ENCODE measurements at places on chromosomes 12 and 14. TPM values are rescaled to one million over a fixed set of nuclear protein-coding genes. Genes with fewer than 3 reads are reported as not detected.

DNA sequence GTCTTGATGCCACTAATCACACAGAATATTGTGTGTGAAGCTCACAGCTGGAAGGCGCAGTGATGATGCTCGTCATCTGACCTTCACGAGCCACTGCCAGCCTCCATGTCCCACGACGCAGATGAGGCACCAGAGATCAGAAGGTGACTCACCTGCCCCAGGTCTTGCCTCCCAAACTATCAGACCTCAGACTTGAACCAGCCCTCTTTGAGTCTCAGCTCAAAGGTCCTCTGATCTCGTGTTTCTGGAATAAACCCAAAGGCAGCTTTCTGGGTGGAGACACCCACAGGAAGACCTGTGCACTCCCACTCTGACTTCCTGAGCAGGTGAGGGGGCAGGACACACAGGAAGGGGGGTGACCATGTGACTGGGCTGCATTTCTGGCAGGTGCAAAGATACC lies 19.6 kb upstream of the CHGA start:
- no peak overlapping the region for H3K4me3 ChIP-seq
- no peaks in the 10 kb centered on the region for H3K4me1 ChIP-seq
- H3K36me3 ChIP-seq = no peaks in the 10 kb centered on the region
- no peak overlapping the region for H3K27ac ChIP-seq

- DNase-seq = no peak
- H3K27ac ChIP-seq = peak overlapping the region; percentile 12
- no peaks in the 10 kb centered on the region for H3K4me1 ChIP-seq
- no peaks in the 10 kb centered on the region for H3K27me3 ChIP-seq
- no peaks in the 10 kb centered on the region for H3K36me3 ChIP-seq
- H3K4me3 ChIP-seq = no peak overlapping the region
Measured at GRCh38 chr12:233615-233968, 19.6 kb upstream of the SLC6A12 start.

DNA sequence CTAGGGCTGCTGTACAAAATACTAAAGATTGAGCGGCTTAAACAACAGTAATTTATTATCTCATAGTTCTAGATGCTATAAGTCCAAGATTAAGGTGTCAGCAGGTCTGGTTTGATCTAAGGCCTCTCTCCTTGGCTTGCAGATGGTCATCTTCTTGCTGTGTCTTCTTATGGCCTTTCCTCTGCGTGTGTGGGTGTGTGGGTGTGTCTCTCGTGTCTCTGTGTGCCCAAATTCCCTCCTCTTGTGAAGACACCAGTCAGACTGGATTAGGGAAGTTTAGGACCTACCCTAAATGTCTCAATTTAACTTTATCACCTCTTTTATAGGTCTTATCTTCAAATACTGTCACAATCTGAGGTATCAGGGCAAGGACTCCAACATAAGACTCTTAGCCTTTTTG lies 28.3 kb downstream of the DDHD1 start:
- no peaks in the 10 kb centered on the region for H3K27me3 ChIP-seq
- H3K4me1 ChIP-seq = no peaks in the 10 kb centered on the region
- H3K27ac ChIP-seq = no peak overlapping the region

ABHD4 gene
- polyA plus RNA-seq = 45.2 TPM

- DNase-seq = no peak
- no peaks in the 10 kb centered on the region for H3K36me3 ChIP-seq
- H3K4me1 ChIP-seq = no peaks in the 10 kb centered on the region
- no peak overlapping the region for H3K27ac ChIP-seq
- no peak overlapping the region for H3K4me3 ChIP-seq
Measured at GRCh38 chr12:96719660-96720362, 187.2 kb upstream of the NEDD1 start.

GRCh38 chr14:96049932-96050331 lies 10.8 kb downstream of the C14orf132 start:
- H3K27ac ChIP-seq = no peak overlapping the region
- no peaks in the 10 kb centered on the region for H3K27me3 ChIP-seq
- H3K4me1 ChIP-seq = no peaks in the 10 kb centered on the region
- H3K36me3 ChIP-seq = no peaks in the 10 kb centered on the region
- H3K4me3 ChIP-seq = no peak overlapping the region

SLC38A4 gene
- polyA plus RNA-seq = 7.4 TPM

DNA sequence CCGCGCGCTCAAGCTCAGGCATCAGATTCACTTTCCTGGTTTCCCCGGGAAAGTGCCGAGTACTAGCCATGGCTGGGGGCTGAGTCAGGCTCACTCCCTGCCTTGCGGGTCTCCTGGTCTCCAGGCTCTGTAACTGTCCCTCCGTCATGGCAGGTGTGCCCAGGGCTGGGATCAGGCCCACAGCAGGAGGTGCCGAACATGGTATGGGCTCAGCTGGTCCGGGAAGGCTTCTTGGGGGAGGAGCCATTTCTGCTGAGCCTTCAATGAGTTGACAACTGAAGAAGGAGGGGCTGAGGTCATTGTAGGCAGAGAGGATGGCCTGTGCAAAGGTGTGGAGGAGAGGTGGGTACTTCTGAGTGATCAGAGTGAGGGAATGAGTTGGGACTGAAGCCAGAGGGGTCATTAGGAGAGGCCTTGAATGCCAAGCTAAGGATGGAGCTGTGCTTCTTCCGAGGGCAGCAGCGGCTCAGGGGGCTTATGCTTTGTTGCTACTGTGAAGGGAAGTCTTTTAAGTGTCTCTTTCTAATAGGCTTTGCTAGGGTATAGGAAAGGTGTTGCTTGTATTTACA lies 769 bp downstream of the EXOC3L4 start:
- peak overlapping the region; percentile 53 for H3K4me3 ChIP-seq
- H3K27me3 ChIP-seq = no peaks in the 10 kb centered on the region
- no peaks in the 10 kb centered on the region for H3K4me1 ChIP-seq
- no peak for DNase-seq
- H3K27ac ChIP-seq = peak overlapping the region; percentile 74

DNA sequence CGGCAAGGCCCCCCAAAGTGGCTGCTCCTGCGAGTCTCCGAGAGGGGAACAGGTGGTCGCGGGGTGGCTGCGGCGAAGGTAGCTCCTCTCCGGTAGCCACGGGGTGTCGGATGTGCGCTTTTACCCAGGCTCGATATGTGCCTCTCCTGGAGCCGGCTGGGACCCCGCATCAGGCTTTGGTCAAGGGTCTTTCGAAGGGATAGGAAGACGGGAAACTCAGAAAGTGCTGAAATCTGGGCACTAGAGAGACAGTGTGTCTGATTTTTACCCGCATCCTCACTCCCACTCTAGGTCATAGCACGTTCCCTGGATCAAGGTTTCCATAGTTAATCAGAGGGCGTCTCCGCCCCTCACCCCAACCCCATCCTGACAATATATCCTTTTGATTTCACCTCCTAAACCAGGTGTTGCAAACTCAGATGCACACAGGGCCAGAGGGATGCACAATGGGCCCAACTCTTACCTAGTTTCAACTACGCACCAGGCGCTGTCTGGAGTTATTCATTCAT lies 156.9 kb downstream of the PTPN11 start:
- H3K36me3 ChIP-seq = no peaks in the 10 kb centered on the region
- no peaks in the 10 kb centered on the region for H3K4me1 ChIP-seq
- no peak for DNase-seq

GRCh38 chr12:113048716-113049127 lies 7.8 kb upstream of the DTX1 start:
- peak; percentile 72 for DNase-seq
- no peak overlapping the region for H3K4me3 ChIP-seq
- H3K36me3 ChIP-seq = no peaks in the 10 kb centered on the region
- no peak overlapping the region for H3K27ac ChIP-seq
- no peaks in the 10 kb centered on the region for H3K27me3 ChIP-seq

- H3K27ac ChIP-seq = no peak overlapping the region
- no peaks in the 10 kb centered on the region for H3K27me3 ChIP-seq
- no peak for DNase-seq
Measured at GRCh38 chr12:93059925-93060665, 131.0 kb upstream of the EEA1 start.

RASSF9 gene
- polyA plus RNA-seq = 1.0 TPM

GDF11 gene
- polyA plus RNA-seq = 3.4 TPM

DNA sequence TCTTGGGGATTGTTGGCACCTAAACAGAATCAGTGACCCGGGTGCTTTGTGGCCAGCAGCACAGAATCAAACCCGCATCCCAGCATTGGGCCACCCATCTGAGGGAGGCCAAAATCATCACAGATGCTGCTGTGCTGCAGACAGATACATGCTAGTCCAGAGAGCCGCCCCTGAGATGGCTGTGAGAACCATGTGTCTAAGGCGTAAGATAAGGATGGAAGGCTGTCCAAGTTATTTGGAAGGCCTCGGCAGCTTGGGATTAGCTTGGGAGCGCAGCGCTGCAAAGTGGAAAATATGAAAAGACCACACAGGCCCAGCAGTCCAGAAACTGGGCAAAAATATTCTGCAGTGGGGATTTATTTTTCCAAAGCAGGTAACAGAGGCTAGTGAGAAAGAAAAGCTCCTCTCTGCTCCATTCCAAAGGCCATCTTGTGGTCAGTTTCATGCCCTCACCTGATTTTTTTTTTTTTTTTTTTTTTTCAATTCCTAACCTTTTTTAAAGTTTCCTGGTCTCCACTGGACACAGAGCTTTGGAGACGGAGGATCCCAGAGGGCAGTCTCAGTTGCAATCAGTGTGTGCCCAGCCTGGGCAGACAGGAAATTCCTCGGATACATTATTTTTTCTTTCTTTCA lies 178.9 kb upstream of the BCL2L14 start:
- H3K27me3 ChIP-seq = no peaks in the 10 kb centered on the region
- no peak overlapping the region for H3K27ac ChIP-seq
- H3K4me3 ChIP-seq = no peak overlapping the region
- no peaks in the 10 kb centered on the region for H3K4me1 ChIP-seq
- H3K36me3 ChIP-seq = no peaks in the 10 kb centered on the region

SIX6 gene
- polyA plus RNA-seq = not detected

MYL6 gene
- polyA plus RNA-seq = 4,190 TPM

GALNT6 gene
- polyA plus RNA-seq = 2.1 TPM

GRCh38 chr14:35221462-35221861 lies 70.7 kb upstream of the PSMA6 start:
- H3K4me3 ChIP-seq = no peak overlapping the region
- no peaks in the 10 kb centered on the region for H3K27me3 ChIP-seq
- H3K27ac ChIP-seq = no peak overlapping the region
- H3K4me1 ChIP-seq = no peaks in the 10 kb centered on the region
- H3K36me3 ChIP-seq = no peaks in the 10 kb centered on the region

DNA sequence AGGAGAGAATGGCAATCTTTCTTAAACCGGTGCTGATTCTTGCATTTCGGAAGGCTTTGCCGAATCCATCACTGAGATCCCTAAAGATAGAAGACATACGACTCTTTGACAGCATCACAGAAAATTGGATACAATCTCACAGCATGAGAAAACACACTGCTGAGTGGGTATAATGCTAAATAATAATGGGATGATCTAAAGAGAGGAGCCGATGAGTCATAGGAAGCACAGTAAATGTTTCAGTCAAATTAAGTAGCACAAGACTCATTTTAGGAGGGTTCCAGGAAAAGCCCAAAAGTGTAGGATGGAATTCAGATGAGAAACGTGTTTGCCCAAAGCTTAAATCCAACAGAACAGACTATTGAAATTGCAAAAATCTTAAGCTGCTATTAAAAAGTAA lies 81.7 kb downstream of the CPNE8 start:
- H3K4me3 ChIP-seq = no peak overlapping the region
- DNase-seq = no peak
- H3K4me1 ChIP-seq = no peaks in the 10 kb centered on the region
- no peaks in the 10 kb centered on the region for H3K36me3 ChIP-seq

DNA sequence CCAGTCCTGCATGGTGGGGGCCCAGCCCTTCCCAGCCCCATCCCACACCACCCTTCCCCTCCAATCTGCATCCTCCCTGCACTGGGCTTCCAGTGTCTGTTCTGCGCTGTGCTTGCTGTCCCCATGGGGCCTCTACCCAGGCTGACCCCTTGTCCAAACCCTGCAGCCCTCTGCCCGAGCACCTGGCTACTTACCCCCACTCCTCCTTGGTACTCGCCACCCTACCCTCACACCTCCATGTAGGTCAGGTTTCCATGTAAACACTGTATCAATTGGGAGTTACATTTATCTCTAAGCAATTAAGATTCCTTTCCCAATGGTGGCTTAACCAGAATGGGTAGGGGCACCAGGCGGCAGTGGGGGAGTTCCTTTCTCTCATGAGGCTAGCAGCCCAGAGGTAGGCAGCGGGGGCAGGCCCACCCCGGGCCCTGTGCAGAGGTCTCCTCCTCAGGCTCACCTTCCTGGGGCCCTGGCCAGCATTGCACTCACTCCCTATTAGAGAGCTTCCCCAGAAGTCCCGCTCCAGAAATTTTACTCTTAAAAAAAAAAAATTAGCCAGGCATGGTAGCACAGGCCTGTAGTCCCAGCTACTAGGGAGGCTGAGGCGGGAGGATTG lies 76.6 kb upstream of the CCND2 start:
- H3K27ac ChIP-seq = no peak overlapping the region
- H3K36me3 ChIP-seq = no peaks in the 10 kb centered on the region
- H3K4me1 ChIP-seq = no peaks in the 10 kb centered on the region
- peak; percentile 18 for DNase-seq
- no peaks in the 10 kb centered on the region for H3K27me3 ChIP-seq

PMCH gene
- polyA plus RNA-seq = not detected

DNA sequence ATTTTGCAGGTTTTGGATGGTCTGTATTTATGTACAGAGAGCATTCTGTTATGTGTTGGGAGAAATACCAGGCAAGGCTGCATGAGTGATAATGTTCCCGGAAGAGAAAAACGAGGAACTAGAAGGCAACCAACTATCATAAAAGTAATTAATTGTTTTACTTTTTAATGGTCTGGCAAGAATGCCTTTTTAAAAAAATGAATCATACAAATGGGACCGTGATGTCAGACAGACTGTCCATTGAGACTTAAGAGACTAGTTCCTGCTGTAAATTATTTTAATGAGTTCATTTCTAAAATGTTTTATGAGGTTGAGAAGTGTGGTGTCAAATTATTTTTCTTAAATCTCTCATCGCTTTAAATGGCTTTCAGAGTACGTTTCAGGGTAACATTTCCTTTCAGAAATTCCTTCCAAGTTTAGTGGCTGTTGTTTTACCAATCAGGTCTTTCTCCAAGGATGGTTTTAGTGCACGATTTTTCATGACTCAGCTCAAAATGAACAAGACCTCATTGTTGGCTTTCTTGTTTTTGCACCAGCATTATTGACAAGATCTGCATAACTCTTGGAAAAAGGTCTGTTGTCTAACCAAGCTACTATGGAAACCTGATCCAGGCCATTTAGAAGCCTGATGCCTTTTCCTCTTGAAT lies 86.1 kb upstream of the ARHGAP5 start:
- no peaks in the 10 kb centered on the region for H3K36me3 ChIP-seq
- no peak overlapping the region for H3K4me3 ChIP-seq
- no peak for DNase-seq
- H3K27me3 ChIP-seq = no peaks in the 10 kb centered on the region
- no peak overlapping the region for H3K27ac ChIP-seq

ASB2 gene
- polyA plus RNA-seq = 0.97 TPM

- no peaks in the 10 kb centered on the region for H3K36me3 ChIP-seq
- peak; percentile 17 for DNase-seq
- H3K4me1 ChIP-seq = no peaks in the 10 kb centered on the region
Measured at GRCh38 chr14:33165144-33165925, 226.7 kb downstream of the NPAS3 start.

- no peak overlapping the region for H3K4me3 ChIP-seq
- no peaks in the 10 kb centered on the region for H3K36me3 ChIP-seq
- no peaks in the 10 kb centered on the region for H3K27me3 ChIP-seq
- no peak for DNase-seq
- peaks cover 3% of the 10 kb centered on the region for H3K4me1 ChIP-seq
- no peak overlapping the region for H3K27ac ChIP-seq
Measured at GRCh38 chr12:108630481-108631207, 3.0 kb downstream of the SELPLG start.

LTB4R gene
- 4.6 TPM for polyA plus RNA-seq

Data from kidney (tissue), 22 donors.